ENCODE measurements at places on chromosomes 1 and 21. TPM values are rescaled to one million over a fixed set of nuclear protein-coding genes. Genes with fewer than 3 reads are reported as not detected.

The AKNAD1 gene
- 0.22 TPM for polyA plus RNA-seq

DNA sequence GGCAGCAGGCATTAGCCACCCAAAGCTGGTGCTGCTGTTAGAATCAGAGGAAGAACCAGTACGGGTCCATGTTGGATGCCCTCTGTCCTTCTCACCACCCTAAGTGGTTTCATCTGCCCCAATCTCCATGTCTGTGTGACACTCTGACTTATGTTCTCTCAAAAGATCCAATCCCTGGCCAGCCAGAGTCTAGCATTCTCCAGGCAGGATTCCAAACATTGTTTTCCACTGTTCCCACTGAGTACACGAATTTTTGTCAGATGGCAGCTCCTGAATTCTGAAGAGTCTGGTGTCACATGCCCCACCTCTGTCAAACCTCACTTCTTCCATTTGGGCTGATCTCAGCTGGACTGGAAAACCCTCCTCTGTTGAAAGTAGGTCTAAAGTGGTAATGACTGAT is 166.0 kb downstream of the DISC1 start:
- no peak for DNase-seq

GRCh38 chr1:110187139-110187890 is 22.8 kb upstream of the KCNC4 start:
- no peak for DNase-seq

DNA sequence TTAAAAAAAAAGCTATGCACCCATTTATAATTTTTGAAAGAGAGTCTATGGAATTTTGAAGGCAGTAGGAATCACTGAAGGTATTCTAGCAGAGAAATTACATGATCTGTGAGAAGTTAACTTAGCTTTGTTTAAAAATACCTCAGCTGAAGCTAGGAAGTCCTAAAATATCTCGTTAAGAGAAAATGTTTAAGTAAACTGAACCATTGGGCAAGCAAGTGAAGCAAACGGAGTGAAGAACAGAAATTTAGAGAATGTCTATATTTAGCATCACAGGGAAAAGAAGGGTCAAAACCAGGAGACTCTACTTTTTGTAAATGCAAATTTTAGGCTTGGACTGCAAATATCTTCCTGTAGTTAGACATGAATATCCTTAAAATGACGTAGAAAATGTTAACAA is 230.8 kb downstream of the HMCN1 start:
- DNase-seq: no peak

GRCh38 chr21:28554660-28555475 is 437.8 kb downstream of the LTN1 start:
- DNase-seq: no peak

The OR2C3 gene
- polyA plus RNA-seq: not detected

DNA sequence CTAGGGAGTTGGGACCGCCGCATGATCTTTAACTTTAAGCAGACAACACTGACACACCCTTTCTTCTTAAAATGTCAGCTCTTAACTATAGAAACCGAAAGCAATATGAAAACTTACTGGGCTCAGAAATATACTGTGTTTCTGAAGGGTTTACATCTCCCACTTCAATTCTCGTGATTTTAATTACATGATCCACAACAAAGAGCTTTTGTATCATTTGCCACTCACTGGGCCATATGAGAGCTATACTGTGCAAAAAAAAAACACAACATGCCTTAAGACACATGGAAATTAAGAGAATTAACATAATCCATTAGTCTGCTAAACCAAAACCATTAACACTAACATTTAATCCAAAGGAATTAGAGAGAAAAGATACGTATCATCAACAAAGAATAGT is 35.0 kb upstream of the RAP1GAP start:
- DNase-seq: no peak

The ELAPOR1 gene
- polyA plus RNA-seq: 5.9 TPM
